ENCODE measurements at places on chromosomes 3 and 15. TPM values are rescaled to one million over a fixed set of nuclear protein-coding genes. Genes with fewer than 3 reads are reported as not detected.
A peak's percentile ranks its signal among the peaks of the same experiment; 100 is the strongest.

VIPR1 gene
- 64.5 TPM for polyA plus RNA-seq

OSBPL10 gene
- not detected for polyA plus RNA-seq

MOBP gene
- polyA plus RNA-seq: not detected

GRCh38 chr15:90539789-90540188, 10.1 kb downstream of the CRTC3 start:
- H3K27me3 ChIP-seq: no peaks in the 10 kb centered on the region
- DNase-seq: no peak
- no peak overlapping the region for H3K4me3 ChIP-seq

GRCh38 chr3:109137761-109138160, 1.2 kb downstream of the C3orf85 start:
- no peak overlapping the region for H3K27ac ChIP-seq
- no peaks in the 10 kb centered on the region for H3K27me3 ChIP-seq
- H3K4me1 ChIP-seq: no peaks in the 10 kb centered on the region
- no peak for DNase-seq
- H3K36me3 ChIP-seq: no peaks in the 10 kb centered on the region
- H3K4me3 ChIP-seq: no peak overlapping the region

- no peaks in the 10 kb centered on the region for H3K36me3 ChIP-seq
- H3K27ac ChIP-seq: no peak overlapping the region
- H3K27me3 ChIP-seq: no peaks in the 10 kb centered on the region
- H3K4me1 ChIP-seq: no peaks in the 10 kb centered on the region
Measured at GRCh38 chr3:148075771-148076716, 621.7 kb upstream of the AGTR1 start.

- no peaks in the 10 kb centered on the region for H3K36me3 ChIP-seq
- H3K4me3 ChIP-seq: no peak overlapping the region
- H3K27ac ChIP-seq: no peak overlapping the region
Measured at GRCh38 chr15:77185242-77185785, 114.4 kb upstream of the TSPAN3 start.

DNA sequence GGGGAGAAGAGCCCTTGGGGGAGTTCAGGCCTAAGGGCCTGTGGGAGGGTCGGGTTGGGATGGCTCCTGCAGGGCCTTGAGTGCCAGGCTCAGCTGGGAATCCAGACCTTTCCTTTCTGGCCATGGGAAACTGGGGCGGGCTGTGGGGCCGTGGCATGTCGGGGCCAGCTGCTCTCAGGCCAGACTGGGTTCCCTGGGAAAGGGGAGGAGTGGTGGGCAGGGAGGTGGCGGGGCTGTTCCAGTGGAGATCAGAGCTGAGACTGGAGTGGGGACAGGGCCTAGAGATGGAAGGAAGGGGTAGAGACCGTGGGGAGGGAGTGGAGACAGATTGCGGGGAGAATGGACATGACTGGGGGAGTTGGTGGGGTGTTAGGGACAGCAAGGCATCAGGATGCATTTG, 20.3 kb downstream of the FBLN2 start:
- no peaks in the 10 kb centered on the region for H3K27me3 ChIP-seq
- H3K4me3 ChIP-seq: no peak overlapping the region
- no peaks in the 10 kb centered on the region for H3K4me1 ChIP-seq
- no peak overlapping the region for H3K27ac ChIP-seq
- no peak for DNase-seq

- H3K27ac ChIP-seq: peak overlapping the region; percentile 87
- no peak for DNase-seq
- H3K36me3 ChIP-seq: peaks cover 36% of the 10 kb centered on the region
- peaks cover 90% of the 10 kb centered on the region for H3K4me1 ChIP-seq
Measured at GRCh38 chr15:77002436-77002835, 7.5 kb downstream of the PSTPIP1 start.

- no peak overlapping the region for H3K4me3 ChIP-seq
- H3K27me3 ChIP-seq: no peaks in the 10 kb centered on the region
- no peak overlapping the region for H3K27ac ChIP-seq
- peaks cover 100% of the 10 kb centered on the region for H3K36me3 ChIP-seq
Measured at GRCh38 chr15:89327113-89327512, 7.5 kb downstream of the POLG start.

DNA sequence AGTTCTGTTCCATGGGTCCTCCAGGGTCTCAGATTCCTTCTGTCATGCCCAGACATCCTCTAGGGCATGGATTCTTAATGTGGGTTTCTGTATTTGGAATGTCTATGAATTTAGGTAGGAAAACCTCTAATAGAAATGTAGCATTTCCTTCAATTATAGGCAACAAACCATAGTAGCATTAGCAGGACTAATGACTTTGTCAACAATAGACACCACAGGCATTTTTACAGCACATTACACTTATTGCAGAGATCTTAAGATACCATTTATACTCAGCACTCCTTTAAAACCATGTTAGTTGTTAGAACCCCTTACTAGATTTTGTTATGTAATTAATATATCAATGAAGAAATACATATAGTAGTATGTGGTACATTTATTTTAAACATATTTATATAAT, 77.8 kb upstream of the TBC1D5 start:
- no peaks in the 10 kb centered on the region for H3K4me1 ChIP-seq
- H3K4me3 ChIP-seq: no peak overlapping the region
- no peaks in the 10 kb centered on the region for H3K36me3 ChIP-seq
- H3K27ac ChIP-seq: no peak overlapping the region
- no peak for DNase-seq

DNA sequence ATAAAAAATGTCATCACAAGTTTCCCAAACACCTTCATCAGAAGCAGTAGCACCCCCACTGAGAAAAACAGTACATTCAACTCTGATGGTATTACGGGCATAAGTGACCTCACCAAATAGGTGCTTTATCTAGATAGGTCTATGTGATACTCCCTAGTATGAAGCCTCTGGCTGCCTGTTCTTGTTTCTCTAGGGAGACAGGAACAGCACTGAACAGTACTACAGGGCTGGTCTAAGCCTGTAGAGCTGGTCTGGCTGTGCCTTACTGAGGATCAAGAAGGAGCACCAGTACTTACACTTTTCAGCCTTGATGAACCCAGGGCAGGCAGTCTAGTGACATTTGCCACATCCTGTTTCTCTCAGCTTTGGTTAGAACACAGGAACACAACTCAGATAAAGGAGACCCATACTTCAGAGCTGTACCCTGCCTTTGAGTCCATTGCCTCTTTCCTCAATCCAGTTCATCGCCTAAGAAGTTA, 35.9 kb downstream of the OXNAD1 start:
- no peak for DNase-seq
- no peak overlapping the region for H3K4me3 ChIP-seq
- H3K4me1 ChIP-seq: no peaks in the 10 kb centered on the region
- no peaks in the 10 kb centered on the region for H3K27me3 ChIP-seq
- peaks cover 84% of the 10 kb centered on the region for H3K36me3 ChIP-seq

DNA sequence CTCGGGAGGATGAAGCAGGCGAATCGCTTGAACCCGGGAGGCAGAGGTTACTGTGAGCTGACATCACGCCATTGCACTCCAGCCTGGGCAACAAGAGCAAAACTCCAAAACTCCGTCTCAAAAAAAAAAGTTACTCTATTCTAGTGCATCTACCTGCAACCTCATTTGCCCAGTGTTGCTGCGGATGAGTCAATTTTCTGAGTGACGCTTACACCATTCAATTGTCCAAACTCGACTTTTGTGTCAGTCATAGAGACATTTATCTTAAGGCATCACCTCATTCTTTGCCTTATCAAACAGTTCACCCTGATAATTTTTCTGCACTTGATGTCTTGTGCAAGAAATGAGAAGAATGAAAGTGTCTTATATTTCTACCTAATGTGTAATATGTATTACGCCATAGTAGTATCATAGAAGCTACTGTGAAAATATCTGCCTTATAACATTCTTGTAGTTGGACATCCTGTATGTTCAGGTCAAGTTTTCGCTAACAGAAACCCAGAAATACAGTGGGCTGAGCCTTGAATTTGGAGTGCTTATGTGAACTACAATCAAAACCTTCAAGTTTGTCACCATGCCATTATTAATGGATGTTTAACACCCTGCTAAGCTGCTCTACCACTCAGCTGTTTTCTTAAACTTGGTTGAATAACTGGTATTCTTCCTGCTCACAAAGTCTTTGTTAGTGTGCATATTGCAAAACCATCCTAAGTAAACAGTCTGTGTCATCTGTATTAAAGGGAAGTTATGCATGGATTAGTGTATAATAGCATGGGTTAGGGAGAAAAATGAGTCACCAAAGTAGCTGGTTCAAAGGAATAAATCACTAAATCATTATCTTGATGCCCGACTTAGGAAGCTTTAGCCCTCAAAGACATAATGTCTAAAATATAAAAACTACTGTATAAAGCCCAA, 531.0 kb upstream of the NR2F2 start:
- DNase-seq: no peak
- no peak overlapping the region for H3K27ac ChIP-seq
- H3K36me3 ChIP-seq: no peaks in the 10 kb centered on the region
- H3K27me3 ChIP-seq: no peaks in the 10 kb centered on the region
- no peaks in the 10 kb centered on the region for H3K4me1 ChIP-seq
- H3K4me3 ChIP-seq: no peak overlapping the region

DNA sequence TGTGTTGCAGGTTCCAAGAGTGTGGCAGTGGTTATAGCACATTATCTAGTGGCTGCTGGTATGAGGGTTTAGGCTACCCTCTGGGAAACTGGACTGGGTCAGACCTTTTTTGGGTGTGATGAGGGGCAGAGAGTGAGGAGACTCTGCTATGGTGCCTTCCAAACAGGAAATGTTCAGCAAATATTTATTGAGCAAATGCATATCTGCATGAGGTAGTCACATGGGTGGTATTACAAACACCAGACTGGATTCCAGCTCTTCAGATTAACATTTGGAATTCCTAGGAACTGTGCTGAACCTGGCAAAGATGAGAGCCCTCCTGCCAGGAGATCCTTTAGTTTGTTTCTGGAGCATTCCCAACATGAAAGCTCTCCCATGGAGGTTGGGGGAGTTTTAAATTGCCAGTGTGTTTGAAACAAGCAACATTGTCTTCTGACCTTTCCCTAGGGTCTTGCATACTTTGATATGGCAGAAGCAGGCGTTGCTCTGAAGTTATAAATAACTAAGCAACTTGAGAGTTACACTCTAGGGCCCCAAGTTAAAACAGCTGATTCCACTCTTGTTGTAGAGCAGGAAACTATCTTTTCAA, 341.2 kb upstream of the C2CD4B start:
- no peak overlapping the region for H3K27ac ChIP-seq
- H3K4me1 ChIP-seq: no peaks in the 10 kb centered on the region
- no peaks in the 10 kb centered on the region for H3K27me3 ChIP-seq
- no peak overlapping the region for H3K4me3 ChIP-seq
- H3K36me3 ChIP-seq: no peaks in the 10 kb centered on the region

GRCh38 chr3:59753808-59754450, 704.1 kb upstream of the CFAP20DC start:
- H3K27me3 ChIP-seq: no peaks in the 10 kb centered on the region
- H3K4me3 ChIP-seq: no peak overlapping the region
- no peak for DNase-seq
- H3K27ac ChIP-seq: no peak overlapping the region
- peaks cover 10% of the 10 kb centered on the region for H3K4me1 ChIP-seq
- H3K36me3 ChIP-seq: no peaks in the 10 kb centered on the region

DNA sequence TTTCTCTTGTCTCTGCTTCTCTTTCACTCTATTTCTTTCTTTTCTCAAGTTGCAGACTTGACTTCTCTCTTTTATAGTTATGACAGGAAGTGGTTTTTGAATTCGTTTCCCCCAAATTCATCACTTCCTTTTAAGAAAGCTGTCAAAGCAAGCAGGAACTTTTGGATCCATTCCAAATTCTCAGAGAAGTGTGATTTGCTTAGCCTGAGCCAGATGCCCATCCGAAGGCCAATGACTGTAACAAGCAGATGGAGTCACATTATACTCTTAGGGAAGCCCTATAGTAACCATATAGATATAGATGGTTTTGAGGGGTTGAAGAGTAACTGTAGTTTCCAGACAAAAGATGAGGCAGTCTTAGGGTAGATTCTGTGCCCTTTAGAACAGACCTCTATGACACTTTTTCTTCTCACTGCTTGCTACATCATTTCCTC, 592.0 kb upstream of the KCNMB2 start:
- peak; percentile 63 for DNase-seq
- H3K4me3 ChIP-seq: no peak overlapping the region
- no peak overlapping the region for H3K27ac ChIP-seq
- H3K4me1 ChIP-seq: peaks cover 49% of the 10 kb centered on the region

- no peaks in the 10 kb centered on the region for H3K27me3 ChIP-seq
- no peak for DNase-seq
- H3K27ac ChIP-seq: no peak overlapping the region
- peaks cover 13% of the 10 kb centered on the region for H3K4me1 ChIP-seq
- H3K4me3 ChIP-seq: no peak overlapping the region
Measured at GRCh38 chr15:90301707-90302300, 36.3 kb downstream of the NGRN start.

DNA sequence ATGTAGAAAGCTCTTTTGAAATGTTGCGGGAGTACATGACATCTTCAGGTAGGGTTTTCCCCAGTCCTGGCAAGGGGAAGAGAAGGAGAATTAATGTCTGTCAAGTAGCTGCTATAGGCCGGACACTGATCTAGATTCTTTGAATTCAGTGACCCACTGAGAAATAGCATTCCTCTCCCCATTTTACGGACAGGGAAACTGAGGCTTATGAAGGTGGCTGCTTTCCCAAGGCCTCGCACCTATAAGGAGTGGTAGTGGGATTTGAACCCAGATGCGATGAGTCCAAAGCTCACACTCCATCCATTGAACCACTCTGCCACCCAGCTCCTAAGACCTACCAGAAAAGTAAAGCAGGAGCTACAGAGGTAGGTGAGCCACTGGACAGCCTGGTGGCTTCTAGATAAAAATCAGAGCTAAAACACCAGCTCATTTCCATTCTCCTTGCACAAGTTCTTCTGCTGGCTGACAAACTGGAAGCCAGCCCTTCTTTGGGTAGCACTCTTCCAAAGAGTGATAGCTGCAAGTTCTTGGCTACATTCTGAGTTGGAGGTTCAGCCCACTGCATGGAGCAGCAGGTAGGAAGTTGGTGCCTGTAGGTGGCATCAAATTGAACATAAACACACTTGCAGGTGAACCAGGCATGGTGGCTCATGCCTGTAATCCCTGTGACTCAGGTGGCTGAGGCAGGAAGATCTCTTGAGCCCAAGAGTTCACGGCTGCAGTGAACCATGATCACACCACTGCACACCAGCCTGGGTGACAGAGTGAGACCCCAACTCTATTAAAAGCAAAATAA, 22.0 kb downstream of the ZNF710 start:
- no peaks in the 10 kb centered on the region for H3K27me3 ChIP-seq
- H3K27ac ChIP-seq: peak overlapping the region; percentile 40
- DNase-seq: no peak

- no peaks in the 10 kb centered on the region for H3K27me3 ChIP-seq
- no peak for DNase-seq
- no peaks in the 10 kb centered on the region for H3K4me1 ChIP-seq
- H3K4me3 ChIP-seq: no peak overlapping the region
- no peaks in the 10 kb centered on the region for H3K36me3 ChIP-seq
- no peak overlapping the region for H3K27ac ChIP-seq
Measured at GRCh38 chr3:29385046-29385830, 104.4 kb downstream of the RBMS3 start.

- no peak for DNase-seq
- H3K27me3 ChIP-seq: no peaks in the 10 kb centered on the region
- H3K4me3 ChIP-seq: no peak overlapping the region
- H3K4me1 ChIP-seq: no peaks in the 10 kb centered on the region
Measured at GRCh38 chr3:40042752-40043443, 233.5 kb downstream of the MYRIP start.

GRCh38 chr3:133955892-133956291, 60.2 kb upstream of the RAB6B start:
- H3K27ac ChIP-seq: no peak overlapping the region
- no peak for DNase-seq
- no peaks in the 10 kb centered on the region for H3K27me3 ChIP-seq
- H3K4me1 ChIP-seq: no peaks in the 10 kb centered on the region
- no peaks in the 10 kb centered on the region for H3K36me3 ChIP-seq
- H3K4me3 ChIP-seq: no peak overlapping the region

GRCh38 chr3:50322386-50323091, at the start of gene HYAL2:
Gene HYAL2, minus strand, starts transcription at chr3:50322745. Its CDS starts 2,256 bp downstream, at chr3:50320489.
- peaks cover 15% of the 10 kb centered on the region for H3K36me3 ChIP-seq
- peaks cover 86% of the 10 kb centered on the region for H3K4me1 ChIP-seq
- DNase-seq: peak; percentile 4
- H3K27me3 ChIP-seq: no peaks in the 10 kb centered on the region
